NCI-H1436 (cell line): ENCODE measurements at places on chromosomes 2 and 18.

- no peak for DNase-seq
These were observed 63.9 kb upstream of the TMEM18 start for GRCh38 chr2:741195-741496.

DNA sequence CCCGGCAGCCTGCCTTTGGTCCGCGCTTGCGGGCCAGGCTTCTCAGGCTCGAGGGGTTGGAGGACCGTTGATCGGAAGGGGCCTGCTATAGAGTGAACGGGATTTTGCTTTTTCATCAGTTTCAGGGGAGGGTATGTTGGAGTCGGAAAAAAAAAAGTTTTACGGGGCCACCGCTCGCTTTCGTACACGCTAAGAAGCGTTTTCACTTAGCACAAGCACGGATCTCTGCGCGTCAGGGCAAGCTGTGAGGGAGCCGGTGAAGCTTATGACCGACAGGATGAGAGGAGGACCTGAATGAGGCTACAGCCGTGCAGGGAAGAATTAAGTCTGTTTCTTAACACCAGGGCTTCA is 443 bp downstream of the CPSF3 start:
- DNase-seq = no peak

GRCh38 chr2:169771612-169772011 is 27.1 kb upstream of the SSB start:
- no peak for DNase-seq

GRCh38 chr2:70626254-70626990 is 72.8 kb upstream of the TGFA start:
- no peak for DNase-seq

DNA sequence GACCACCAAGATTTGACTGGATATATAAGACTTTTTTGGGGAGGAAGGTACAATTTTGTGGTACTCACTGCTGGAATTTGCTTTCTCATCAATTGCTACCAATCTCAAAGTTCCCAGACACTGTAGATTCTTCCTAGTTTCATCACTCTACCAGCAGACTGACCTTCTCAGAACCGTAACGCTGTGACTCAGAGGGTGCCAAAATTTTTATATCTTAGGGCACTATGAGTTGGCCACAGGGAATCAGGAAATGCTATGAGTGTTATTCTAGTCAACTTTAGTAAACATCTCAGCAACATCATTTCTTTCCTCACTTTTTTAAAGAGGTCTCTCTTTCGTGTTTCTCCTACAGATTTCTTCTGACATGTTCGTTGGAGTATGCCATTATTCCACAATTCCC is 499.0 kb downstream of the TMX3 start:
- no peak for DNase-seq

- no peak for DNase-seq
These were observed 53.5 kb downstream of the THSD7B start for GRCh38 chr2:136818839-136819238.

DNA sequence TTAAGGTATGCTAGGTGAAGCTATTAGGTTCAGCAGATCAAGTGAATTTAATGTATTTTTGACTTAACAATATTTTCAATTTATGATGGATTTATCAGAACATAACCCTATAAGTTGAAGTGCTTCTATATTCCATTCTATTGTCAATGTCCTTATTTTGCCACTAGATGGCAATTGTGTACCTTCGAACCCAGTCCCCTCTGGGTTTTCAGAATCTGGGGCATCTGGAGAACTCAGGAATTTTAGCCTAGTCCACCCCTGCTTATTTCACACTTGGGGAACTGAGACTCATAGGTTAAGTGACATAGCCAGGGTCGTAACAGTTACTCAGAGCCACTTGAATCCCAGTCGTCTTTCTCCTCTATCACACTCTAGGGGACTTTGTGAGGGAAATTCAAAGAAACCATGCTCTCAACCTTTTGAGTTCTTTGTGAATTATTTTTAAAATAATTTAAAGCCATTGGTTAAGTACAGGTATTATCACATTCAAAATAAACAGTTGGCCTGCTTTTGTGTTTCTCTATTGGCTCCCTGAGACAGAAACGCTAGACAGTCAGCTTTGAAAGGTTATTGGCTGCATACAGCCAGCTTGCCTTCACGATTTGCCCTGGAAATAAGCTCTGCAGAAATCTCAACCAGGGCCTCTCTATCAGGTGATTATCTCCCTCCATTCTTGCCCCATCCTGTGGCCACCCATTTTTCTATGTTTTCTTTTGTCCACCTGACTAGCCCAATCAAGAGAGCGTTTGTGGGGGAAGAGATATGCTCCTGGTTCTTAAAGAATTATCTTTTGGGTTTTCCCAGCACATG is 145.0 kb downstream of the TTC27 start:
- DNase-seq = peak; percentile 4

GRCh38 chr18:12656938-12657683 is 796 bp downstream of the SPIRE1 start:
- DNase-seq = no peak

GRCh38 chr18:23738151-23738550 is 48.9 kb downstream of the LAMA3 start:
- DNase-seq = no peak

DNA sequence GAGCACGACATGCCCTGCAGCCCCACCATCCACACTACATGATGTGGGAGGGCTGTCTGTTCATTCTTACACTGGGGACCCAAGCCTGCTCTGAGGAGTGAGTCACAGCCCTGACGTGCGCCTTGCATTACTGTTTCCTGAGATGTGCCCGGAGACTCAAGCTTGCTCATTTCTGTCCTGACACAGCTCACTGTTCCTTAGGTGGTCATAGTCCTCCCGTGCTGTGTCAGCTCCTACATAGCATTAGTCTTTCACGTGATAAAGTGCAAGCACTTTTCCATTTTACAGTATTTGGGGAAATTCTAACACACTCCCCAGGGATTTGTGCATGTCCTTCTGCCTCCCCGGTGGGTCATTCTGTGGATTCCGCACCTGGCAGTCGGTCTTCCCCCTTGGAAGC is 46.2 kb upstream of the TRIM43B start:
- no peak for DNase-seq

- DNase-seq = no peak
These were observed 28.8 kb upstream of the GPR55 start for GRCh38 chr2:230953845-230954244.

- no peak for DNase-seq
These were observed 30.2 kb upstream of the CETN1 start for GRCh38 chr18:549967-550366.

DNA sequence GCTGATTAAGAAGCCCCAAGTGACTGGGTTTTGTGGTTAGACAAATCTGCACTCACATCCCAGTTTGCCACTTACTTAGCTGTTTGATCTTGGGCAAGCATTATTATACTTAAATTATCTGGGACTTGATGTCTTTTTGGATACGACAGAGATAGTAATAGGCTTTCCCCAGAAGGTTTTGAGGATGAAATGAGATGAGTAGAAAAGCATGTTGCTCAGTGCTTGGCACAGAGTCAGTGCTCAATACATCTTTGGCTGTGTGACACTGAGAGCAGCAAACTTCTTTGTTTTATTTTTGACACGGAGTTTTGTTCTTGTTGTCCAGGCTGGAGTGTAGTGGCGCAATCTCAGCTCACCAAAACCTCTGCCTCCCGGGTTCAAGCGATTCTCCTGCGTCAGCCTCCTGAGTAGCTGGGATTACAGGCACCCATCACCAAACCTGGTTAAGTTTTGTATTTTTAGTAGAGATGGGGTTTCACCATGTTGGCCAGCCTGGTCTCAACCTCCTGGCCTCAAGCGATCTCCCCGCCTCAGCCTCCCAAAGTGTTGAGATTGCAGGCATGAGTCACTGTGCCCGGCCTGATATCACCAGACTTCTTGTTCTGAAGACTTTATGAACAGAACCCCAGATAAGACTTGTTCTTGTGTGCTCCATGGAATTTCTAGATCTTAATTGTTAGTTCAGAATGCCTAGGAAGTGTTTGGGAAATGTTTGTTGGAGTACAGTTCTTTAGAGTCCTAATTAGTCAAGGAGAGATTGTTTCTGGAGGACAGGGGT is 521.2 kb downstream of the SLC4A3 start:
- no peak for DNase-seq

DNA sequence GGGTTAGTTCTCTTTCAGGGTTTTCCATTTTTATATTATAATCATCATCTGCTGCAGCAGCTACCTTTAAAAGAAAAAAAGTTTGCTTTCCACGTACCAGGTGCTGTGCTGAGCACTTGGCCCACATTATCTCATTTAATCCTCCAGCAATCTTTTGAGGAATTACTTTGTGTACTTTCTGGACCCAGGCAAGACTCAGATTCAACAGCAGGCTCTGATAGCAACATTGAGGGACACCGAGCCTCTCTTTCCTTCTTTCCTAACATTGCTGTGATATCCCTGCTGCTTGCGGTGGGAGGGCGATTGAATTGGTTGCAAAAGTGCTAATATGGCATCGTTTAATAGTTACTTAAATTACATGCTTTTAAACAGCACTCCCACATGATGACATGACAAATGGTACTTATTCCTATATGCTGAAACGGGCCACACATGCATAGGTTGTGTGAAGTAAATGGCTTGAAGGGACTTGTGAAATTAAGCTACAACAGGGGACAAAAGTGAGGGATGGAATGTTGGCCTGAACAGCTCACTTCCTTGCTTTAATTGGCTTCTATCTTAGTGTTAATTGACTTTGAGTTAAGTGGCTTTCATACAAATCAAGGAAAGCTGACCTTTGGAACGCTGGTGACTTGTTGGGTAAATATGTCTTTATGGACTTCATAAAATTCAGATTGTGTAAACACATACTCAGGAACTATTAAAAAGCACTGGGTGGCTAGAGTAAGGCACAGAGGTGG is 21.2 kb downstream of the SPRED2 start:
- no peak for DNase-seq

- DNase-seq = peak; percentile 49
These were observed 4.1 kb upstream of the VRK2 start for GRCh38 chr2:58042486-58042970.

DNA sequence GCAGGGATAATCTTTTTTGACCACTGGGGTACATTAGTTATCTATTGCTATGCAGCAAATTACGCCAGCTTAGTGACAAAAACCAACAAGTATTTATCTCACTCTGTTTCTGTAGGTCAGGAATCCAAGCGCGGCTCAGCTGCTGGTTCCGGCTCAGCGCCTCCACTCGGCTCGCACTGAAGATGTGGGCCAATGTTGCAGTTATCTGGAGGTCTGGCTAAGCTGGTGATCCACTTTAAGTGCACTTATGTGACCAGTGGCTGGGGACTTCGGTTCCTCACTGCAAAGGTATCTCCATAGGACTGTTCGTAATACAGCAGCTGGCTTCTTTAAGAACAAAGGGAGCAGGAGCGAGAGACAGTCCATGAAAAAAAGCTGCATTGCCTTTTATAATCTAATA is 591.9 kb downstream of the TMEM182 start:
- DNase-seq = no peak

DNA sequence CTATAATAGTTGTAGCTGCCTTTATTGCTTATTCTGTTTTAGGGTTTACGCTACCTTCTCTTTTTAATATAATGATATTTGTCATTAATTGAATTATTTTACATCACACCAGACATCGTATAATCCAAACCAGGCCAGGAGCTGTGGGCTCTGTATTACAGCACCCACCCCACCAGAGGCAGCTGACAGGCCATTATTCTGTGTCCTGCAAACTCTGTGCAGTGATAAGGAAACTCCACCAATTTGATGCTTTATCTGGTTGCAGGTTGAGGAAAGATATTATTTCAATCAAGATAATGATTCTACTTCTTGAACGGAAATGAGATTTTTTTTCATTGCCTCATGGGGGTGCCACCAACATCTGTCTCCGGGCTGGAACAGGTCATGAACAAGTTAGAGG is 227.3 kb downstream of the ZBTB7C start:
- DNase-seq = no peak

GRCh38 chr2:85033388-85033787 is 62.4 kb downstream of the KCMF1 start:
- DNase-seq = no peak

DNA sequence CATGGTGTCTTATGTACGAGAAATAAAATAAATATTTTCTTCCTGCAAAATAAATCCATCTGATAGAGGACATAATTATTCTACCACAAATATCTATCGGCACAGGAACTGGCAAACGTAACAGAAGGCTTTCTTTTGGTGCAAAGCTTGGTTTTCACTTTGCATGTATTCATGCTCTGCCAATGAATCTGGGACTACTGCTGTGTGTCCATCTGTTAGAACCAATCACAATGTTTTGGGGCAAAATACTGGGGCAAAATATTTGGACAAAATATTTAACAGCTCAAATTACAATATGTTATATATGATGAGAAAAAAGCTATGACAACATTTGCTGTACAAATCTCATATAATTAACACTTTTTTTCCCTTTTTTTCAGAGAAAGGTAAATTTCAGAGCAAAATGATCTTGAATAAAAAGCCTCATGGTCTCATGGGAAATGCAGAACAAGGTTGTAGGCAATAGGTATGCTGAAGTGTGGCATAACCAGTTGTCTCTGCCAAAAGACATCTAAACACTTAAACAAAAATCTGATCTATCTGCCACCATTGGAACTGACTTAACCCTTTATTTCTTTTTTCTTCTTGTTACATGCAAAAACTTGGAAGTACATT is 923.2 kb downstream of the CPS1 start:
- DNase-seq = no peak

GRCh38 chr2:105179469-105180372 is 61.8 kb upstream of the GPR45 start:
- DNase-seq = peak; percentile 1

DNA sequence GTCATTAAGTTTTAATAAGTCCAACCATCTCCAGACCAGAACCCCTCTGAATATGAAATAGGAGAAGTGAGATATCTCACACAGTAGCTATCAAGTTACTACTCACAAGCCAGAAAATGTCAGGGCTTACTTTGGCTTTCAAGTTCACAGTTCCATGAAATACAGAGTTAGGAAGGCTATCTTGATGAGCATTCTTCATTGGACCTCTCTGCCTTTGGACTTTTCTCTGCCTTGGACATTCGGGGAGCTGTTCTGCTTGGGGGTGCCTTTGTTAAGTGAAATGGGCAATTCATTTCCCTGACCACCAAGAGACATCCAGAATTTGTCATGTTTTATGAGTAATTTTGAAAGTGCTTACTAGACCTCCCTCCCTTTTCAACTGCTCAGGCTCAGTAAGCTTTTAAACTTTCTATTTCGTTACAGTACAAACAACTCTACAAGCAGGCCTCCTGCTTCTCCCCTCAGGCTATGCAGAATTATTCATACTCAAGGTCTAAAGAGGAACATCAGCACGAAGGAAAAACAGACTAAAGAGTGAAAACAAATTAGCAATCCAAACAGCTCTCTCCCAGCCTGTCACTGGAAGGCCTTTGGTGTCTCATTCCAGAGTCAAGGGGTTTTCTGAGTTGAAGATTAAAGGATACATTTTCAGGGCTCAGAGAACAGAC is 95.3 kb downstream of the MREG start:
- DNase-seq = no peak
